LoVo (cell line): ENCODE measurements at places on chromosomes 13 and 19.

DNA sequence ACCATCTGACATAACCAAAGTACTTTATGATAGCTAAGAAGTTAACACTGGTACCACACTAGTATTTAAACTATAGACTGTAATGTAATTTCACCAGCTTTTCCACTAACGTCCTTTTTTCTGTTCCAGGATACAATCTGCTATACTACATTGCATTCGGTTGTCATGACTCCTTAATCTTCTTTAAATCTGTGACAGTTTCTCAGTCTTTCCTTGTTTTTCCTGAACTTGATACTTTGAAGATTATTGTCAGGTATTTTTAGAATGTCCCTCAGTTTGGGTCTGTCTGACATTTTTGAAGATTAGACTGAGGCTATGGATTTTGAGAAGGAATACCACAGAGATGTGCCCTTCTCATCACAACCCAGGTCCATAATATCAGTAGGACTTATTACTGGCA, 36.6 kb downstream of the NUFIP1 start:
- DNase-seq, result no peak

DNA sequence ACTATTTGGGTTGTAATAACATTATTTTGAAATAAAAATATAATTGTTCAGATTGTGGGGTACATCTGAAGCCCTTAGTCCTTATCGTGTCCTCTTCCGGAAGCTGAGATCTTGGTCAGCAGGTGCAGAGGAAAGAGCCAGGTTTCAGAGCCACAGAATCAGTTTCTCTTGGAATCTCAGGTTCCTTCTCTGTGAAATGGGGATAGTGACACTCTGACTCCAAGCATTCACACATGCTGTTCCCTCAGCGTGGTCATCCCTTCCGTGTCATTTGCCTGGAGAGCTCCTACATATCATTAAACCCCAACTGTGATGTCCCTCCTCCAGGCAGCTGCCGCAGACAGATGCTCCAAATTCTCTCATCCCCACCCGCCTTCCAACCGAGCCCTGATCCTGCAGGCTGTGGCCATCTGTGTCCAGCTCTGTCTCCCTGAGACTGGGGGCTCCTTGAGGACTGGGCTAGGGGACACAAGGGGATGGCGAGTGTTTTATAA, 59.8 kb downstream of the AP1M1 start:
- no peak for DNase-seq

GRCh38 chr13:39496506-39496905, 106.5 kb downstream of the LHFPL6 start:
- no peak for DNase-seq

GRCh38 chr19:45117671-45118070, 24.7 kb downstream of the PPP1R37 start:
- DNase-seq, result no peak

DNA sequence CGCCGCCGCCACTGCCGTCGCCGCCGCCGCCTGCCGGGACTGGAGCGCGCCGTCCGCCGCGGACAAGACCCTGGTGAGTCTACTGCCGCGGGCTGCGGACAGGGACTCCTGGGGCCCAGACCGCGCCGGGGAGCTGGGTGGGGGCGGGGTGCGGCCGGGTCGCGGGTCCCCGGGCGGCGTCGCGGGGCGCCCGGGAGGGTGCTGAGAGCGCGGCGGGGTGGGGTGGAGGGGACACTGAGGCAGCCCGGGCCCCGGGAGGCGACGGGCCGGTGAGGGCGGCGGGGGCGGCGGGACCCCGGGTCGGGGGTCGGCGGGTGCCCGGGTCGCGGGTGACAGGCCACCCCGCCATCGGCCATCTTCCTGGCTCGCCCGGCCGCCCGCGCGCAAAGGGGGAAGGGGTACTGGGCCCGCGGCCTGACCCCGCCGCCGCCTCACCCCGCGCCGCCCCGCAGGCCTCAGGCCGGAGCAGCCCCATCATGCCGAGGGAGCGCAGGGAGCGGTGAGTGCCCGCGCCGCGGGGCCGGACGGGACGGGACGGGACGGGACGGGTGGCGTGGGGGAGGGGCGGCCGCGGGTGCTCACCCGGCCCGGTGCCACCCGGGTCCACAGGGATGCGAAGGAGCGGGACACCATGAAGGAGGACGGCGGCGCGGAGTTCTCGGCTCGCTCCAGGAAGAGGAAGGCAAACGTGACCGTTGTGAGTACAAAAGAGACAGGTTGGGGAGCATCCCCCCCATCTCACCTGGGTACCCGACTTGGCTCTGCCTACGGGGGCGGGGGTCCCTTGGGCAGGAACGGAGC, 489 bp downstream of the CCNE1 start:
- DNase-seq, result no peak

GRCh38 chr13:33194820-33195692, 90.5 kb downstream of the STARD13 start:
- DNase-seq, result no peak

GRCh38 chr13:102699504-102699903, 4.7 kb upstream of the METTL21C start:
- no peak for DNase-seq
